ENCODE measurements at places on chromosomes 11 and 22. TPM values are rescaled to one million over a fixed set of nuclear protein-coding genes. Genes with fewer than 3 reads are reported as not detected.

GRCh38 chr11:7688238-7688826 lies 15.0 kb upstream of the CYB5R2 start:
- no peak for DNase-seq

GRCh38 chr11:69449320-69450063 lies 32.0 kb upstream of the LINC01488 start:
- DNase-seq: no peak

DNA sequence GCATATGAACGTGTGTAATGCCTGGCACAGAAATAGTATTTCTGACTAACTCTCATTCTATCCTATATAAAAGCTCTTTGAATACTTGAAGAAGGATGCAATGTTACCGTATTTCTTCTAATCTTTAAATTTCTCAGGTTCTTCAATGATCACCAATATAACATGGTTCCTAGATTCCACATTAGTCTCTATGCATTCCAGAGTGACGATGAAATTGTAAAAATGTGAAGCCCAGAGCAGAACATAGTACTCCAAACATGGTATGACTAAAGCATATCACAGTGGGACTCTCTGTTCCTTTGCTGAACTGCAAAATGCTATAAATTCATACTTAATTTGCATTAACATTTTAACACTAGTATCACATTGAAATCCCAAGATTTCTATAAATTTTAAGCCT lies 877.6 kb upstream of the CHORDC1 start:
- DNase-seq: no peak

DNA sequence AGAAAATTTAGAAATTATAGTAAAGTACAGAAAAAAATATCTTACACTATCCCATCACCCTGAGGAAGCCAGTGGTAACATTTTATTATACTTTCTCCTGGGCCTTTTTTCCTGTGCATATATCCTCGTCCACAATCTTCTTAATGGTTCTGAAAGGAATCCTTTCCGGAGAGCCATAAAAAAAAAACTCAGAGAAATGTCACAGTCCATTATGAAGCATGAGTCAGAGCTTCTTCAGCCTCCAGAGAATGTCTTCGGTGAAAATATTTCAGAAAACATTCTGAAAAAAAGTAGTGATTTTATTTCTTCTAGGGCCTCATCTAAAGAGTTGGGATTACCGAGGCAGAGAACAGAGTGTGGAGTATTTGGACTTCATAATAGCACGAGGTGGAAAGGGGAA lies 163.4 kb downstream of the INSC start:
- DNase-seq: no peak

- DNase-seq: no peak
Observed at GRCh38 chr22:17242641-17243040, 23.4 kb upstream of the ADA2 start.

- no peak for DNase-seq
Observed at GRCh38 chr11:11525283-11525682, 96.5 kb downstream of the GALNT18 start.

DNA sequence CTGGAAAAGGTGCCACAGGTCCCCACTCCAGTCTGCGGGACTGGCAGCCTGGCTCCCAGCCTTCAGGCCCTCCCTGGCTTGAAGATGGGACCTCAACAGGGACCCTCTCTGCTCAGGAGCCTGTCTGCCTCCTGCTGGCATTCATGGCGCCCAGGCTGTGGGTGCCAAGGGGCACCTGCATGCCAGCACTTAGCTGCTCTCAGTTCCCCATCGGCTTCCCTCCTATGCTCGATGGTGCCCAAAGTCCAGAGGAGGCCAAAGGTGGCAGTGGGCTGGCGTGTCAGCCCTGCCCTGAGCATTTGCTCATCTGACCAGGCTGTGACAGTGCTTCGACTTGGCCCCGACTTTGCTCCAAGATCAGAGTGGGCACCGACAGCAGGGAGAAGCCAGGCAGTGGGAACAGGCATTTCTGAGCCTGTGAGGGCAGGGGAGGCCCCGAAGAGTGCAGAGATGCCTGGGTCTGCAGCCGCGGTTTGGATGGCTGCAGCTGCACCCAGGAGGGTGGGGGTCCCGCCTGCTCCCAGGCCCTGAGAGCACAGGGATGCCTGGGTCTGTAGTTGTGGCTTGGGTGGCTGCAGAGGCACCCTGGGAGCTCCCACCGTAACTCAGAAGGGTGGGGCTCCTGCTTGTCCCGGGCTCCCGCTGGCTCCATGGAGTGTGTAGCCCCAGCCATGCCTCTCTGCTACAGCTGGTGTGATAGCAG lies 463.6 kb downstream of the TBC1D22A start:
- no peak for DNase-seq

DNA sequence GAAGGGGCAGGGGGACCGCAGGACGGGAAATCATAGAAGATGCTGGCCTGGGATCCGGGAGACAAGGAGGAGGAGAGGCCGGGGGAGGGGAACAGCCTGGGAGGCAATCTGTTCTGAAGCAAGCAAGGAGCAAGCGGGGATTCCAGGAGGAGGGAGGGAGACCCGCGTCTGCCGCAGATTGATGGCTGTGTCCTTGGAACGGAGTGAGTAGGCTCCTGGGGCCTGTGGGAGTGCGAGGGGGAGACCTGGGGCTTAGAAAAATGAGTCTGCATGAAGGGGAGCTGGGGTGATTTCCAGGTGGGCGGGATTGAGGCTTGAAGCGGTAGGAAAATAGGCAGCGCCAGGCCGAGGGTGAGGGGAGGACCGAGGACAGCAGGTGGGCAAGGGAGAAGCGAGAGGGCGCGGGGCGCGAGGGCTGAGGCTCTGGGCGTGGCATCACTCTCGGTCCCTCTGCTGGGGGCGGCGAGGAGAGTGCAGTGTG lies 1.6 kb upstream of the LRRC55 start:
- DNase-seq: no peak

DNA sequence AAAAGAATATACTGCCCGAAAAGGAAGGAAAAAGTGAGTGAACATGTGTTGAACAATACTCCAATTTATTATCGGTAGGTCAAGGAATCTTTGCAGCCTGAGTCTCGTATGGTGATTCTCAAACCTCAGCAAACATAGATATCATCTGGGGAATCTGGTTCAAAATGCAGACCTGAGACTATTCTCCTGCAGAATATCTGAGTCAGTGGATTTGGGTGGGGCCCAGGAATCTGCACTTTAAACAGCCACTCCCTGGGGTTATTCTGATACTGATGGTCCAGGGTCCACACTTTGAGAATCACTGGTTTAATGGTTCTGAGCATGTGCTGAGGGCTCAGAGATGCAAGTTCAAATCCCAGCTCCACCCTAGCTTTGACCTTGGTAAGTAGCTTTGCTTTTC lies 53.6 kb upstream of the GRK3 start:
- DNase-seq: no peak

GRCh38 chr22:44354288-44354687 lies 41.5 kb upstream of the SHISAL1 start:
- no peak for DNase-seq

DNA sequence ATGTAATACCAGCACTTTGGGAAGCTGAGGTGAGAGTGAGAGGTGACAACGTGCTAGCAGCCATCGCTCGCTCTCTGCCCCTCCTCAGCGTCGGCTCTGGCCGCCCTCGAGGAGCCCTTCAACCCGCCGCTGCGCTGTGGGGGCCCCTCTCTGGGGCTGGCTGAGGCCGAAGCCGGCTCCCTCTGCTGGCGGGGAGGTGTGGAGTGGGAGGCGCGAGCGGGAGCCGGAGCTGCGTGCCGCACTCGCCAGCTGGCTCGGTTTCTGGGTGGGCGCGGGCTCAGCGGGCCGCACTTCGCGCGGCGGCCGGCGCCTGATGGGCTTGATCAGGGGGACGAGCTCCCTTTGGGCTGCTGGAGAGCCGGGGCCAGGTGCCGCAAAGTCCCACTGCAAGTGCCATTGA lies 98.9 kb upstream of the UBASH3B start:
- DNase-seq: no peak

DNA sequence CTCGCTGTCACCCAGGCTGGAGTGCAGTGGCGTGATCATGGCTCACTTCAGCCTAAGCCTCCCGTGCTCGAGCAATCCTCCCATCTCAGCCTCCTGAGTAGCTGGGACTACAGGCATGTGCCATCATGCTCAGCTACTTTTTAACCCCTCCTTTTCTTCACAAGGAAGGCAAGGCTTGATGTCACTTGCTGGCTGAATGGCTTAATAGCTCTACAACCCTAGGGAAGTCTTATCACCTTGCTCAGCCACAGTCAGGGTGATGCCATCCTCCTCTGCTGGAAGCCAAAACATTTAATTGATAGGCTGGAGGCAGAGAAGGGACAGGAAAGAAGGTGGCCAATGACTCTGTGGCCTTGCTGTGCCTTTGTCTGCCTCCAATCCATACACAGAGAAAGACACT lies 131.9 kb downstream of the MED15 start:
- DNase-seq: no peak

DNA sequence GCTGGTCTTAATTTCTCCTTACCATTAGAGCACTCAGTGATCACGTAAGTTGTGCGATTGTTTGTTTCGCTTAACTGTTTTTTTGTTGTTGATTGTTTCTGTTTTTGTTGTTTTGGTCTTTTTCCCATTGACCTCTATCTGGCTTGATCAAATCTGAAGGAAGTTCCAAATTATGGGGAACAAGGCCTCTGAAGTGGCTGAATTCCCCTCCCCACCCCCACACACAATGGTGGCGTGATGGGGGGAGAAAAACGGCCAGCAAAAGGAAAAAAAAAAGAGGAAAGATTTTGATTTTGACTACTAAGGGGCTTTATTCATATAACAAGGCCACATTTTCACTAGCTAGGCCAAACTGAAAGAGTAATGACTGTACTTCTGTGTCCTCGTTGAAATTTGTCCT lies 53.6 kb downstream of the OSBPL5 start:
- DNase-seq: no peak

DNA sequence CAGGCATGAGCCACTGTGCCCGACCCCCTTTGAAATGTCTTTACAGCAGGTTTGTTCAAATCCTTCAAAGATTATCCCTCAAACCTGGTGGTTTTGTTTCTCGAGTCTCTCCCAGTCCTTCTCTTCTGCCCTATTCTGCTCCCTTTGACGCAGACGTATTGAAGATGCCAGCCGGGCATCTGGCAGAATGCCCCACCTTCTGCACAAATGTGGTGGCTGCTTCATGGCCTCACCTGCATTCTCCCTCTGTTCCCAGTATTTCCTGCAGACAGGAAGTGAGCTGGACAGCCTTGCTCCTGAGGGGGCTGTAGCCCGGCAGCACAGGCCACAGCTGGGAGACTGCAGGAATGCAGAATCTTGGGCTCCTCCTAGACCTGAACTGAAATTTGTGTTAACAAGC lies 4.8 kb upstream of the NAP1L4 start:
- DNase-seq: no peak

- DNase-seq: no peak
Observed at GRCh38 chr11:119758291-119758690, 29.3 kb upstream of the NECTIN1 start.

DNA sequence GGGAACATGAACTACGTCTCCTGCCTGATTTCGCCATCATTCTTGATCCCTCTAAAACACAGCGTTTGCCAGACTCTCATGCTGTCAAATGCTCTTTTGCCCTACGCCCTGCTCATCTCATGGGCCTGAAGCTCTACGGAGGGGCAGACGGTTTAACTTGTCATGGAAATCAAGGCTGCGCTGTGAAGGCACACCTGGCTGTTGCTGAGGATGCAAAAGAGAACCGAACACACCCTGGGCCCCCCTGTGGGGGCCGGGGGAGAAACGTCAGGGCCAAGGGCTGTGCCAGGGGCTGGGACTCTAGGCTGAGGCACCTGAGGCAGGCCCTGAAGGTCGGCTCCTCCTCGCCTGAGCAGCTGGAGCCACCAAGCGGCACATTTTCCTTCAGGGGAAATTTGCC lies 957.2 kb downstream of the BRD1 start:
- no peak for DNase-seq

GRCh38 chr11:83174008-83174407 lies 17.1 kb downstream of the PCF11 start:
- DNase-seq: no peak

DNA sequence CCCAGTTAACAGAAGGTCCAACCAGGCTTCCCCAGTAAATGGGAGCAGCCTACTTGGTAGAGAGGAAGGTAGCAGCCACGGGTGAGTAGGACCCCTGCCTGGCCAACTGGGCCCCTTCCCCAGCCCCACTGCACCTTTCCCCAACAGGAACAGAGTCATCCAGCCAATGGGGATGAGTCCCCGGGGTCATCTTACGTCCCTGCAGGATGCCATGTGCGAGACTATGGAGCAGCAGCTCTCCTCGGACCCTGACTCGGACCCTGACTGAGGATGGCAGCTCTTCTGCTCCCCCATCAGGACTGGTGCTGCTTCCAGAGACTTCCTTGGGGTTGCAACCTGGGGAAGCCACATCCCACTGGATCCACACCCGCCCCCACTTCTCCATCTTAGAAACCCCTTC lies 6.6 kb downstream of the RIC8A start:
- no peak for DNase-seq

DNA sequence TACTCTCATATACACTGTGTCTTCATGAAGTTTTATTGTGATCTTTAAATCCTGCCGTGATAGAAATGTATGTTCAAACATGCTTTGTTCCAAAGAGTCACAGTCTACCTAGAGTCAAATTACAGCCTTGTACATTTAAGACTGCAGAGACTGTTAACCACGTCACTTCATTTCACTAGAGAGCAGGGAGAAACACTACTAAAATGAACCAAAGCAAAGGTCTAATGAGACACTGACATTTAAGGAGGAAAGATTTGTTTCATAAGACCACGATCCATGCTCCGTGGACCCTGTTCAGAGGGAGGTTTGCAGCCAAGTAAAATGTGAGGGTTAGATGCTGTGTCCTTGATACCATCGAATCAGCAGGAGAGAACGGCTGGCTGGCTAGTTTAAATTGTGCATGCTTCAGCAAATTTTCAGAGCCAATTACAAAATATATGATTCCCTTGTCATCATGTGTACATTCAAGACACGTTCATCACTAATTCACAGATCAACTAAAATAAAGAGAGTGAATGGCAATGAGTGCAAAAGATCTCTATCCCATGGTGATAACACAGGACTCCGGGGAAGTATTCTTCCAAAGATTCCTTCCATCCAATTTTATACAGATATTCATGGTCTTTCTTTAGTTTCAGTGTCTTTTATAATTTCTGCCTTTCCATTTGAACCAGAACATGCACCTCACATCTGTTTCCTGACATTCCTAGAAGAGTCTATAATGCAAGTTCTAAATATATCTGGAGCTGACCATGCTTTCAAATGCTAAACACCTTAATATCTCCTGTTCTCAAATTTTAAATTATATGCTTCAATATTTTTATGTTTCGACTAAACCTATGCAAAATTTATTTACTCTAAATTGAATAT lies 960.9 kb upstream of the FAT3 start:
- no peak for DNase-seq

GRCh38 chr11:68659158-68659921 lies 25.0 kb upstream of the GAL start:
- no peak for DNase-seq

- no peak for DNase-seq
Observed at GRCh38 chr11:68816917-68817419, 24.7 kb downstream of the CPT1A start.

GRCh38 chr11:101705972-101706371 lies 122.2 kb upstream of the TRPC6 start:
- DNase-seq: no peak

IFITM10 gene
- 1.3 TPM for total RNA-seq

TMEM135 gene
- 30.1 TPM for total RNA-seq

VPREB1 gene
- not detected for total RNA-seq

TSGA10IP gene
- total RNA-seq: not detected

ESAM gene
- total RNA-seq: 0.76 TPM

DDI1 gene
- not detected for total RNA-seq

OR2D2 gene
- 0.21 TPM for total RNA-seq

SLN gene
- total RNA-seq: not detected

TMEM25 gene
- total RNA-seq: 8.6 TPM

TAF10 gene
- 134 TPM for total RNA-seq

OR2AT4 gene
- not detected for total RNA-seq
